ENCODE measurements at places on chromosomes 6 and 20.

DNA sequence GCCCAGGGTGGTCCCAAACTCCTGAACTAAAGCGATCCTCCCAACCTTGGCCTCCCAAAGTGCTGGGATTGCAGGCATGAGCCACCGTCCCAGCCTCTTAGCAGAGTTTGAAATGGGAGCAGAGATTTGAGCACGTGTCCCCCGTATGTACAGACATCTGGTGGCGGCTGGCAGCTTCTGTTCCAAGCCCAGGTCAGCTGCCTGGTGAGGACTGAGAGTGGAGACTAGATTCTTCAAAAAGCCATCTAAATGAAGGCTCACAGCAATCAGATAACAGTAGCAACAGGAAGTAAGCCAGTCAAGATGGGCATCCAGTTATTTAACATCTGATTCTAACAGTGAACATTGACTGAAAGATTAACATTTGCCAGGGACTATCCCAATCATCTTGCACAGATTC, 128.1 kb upstream of the AKAP12 start:
- no peak for DNase-seq

DNA sequence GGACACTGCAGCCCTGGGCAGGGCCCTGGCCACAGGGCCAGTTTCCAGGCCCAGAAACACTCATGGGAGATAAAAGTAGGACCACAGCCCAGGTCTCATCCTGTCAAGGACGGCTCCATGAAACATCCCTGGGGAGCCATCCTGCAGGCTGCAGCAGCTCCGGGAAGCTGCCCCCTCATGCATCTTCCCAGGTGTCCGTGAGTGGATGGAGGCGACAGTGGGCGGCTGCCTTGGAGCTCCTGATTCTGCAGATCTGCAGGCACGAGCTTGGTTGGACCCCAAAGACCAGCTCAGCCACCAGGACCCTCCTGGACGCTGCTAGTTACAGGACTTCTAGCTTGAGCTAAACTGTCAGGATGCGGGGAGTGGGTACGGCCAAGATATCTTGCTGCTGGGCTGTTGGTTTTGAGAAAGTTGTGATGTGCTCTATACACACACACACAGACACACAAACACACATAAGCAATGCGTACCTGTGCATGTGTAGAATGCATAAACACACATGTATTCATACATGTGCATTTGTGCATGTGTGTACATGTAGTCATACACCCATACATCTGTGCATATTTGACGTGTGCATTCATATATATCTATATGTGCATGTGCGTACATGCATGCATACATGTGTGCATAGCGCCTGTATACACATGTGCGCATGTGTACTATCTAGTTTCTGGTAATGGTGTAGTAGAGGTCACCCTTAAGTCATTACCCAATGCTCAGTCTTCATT, 297.8 kb downstream of the TAF4 start:
- no peak for DNase-seq

- DNase-seq = no peak
Observed at GRCh38 chr6:55621244-55621643, 42.3 kb upstream of the HMGCLL1 start.

DNA sequence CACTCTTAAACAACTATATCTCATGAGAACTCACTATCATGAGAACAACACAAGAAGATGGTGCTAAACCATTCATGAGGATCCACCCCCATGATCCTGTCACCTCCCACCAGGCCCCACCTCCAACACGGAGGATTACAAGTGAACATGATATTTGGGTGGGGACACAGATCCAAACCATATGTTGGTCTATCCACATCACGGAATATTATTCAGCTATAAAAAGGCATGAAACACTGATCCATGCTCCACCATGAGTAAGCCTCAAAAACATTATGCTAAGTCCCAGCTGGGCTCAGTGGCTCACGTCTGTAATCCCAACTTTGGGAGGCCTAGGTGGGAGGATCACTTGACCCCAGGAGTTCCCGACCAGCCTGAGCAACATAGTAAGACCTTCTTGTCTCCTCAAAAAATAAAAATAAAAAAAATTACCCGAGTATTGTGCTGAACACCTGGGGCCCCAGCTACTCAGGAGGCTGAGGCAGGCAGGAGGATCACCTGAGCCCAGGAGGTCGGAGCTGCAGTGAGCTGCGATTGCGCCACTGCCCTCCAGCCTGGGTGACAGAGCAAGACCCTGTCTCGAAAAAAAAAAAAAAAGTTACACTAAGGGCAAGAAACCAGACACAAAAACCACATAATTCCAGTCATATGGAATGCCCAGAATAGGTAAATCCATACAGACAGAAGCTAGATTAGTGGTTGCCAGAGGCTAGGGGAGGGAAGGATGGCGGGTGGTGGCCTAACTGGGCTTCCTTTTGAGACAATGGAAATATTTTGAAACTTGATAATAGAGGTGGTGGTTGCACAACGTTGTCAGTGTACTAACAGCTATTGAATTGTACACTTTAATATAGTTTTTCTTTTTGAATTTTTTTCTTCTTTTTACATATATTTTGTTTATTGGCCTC, 43.1 kb downstream of the ZNF217 start:
- DNase-seq = no peak

DNA sequence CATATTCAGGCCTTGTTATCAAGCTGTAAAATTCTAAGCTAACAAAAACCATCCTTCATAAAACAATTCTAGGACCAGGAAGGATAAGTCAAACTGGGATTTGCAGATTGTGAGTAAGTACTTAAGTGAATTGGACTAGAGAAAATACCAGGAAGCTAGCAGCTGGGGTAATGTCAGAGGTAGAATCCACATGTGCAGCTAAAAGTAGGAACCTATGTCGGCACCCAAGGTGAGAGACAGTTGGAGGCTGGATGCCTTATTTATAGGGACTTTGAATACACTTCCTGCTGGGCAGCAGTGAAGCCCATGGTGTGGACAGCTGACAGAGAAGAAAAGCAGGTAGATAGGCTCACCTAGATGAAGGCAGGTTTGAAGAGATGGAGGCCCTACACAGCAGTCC, 127.3 kb downstream of the FLRT3 start:
- no peak for DNase-seq

GRCh38 chr20:37521061-37521771, at the start of gene NNAT:
Gene NNAT, plus strand, starts transcription at chr20:37521250. Its CDS starts 82 bp downstream, at chr20:37521332.
- no peak for DNase-seq

DNA sequence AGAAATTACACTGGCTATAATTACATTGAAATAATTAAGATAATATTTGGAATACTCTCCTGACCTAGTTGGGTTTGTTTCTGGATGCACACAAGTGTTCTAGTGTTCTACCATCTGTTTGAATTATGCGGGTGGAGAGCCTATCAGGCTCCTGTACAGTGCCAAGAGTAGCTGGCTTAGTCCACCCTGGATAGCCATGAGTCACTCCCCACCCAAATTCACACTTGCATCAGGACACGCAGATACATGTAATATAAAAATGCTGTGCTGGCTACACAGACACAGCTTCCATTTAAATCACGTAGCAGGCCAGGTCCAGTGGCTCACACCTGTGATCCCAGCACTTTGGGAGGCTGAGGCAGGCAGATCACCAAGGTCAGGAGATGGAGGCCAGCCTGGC, 686.2 kb upstream of the SLC35B3 start:
- no peak for DNase-seq

DNA sequence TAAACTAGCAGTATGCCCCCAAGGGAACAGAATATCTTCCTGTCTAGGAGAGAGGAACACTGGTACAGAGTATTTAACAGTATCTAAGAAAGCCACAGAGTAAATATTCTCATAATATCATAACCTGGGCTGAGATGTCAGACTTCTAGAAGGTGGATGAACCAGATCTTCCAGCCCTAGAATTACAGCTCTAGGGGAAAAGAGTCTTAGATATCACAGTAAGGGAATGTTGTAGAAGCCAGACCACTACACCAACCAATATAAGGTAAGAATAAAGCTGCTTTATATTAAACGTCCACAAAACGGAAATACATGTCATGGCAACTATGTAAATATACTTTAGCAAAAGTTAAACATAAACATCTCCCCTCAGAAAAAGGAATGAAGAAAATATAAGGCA, 12.4 kb downstream of the SERINC1 start:
- no peak for DNase-seq

DNA sequence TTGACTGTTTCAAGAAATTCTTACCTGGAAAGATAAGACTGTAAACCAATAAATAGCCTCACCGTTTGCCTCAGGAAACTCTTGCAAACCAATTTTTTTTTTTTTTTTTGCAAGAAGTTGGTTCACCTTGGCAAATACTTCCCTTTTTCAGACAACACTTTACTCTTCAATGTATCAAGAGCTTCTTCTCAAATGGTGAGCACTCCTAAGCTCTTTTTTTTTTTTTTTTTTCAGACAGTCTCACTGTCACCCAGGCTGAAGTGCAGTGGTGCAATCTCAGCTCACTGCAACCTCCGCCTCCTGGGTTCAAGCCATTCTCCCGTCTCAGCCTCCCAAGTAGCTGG, 22.7 kb upstream of the SNTA1 start:
- no peak for DNase-seq

- DNase-seq = no peak
Observed at GRCh38 chr6:153309651-153310050, 178.6 kb upstream of the RGS17 start.

- DNase-seq = no peak
Observed at GRCh38 chr6:124319410-124319809, 515.7 kb downstream of the NKAIN2 start.

GRCh38 chr20:35680452-35681183, 15.9 kb upstream of the CPNE1 start:
- no peak for DNase-seq

- peak; percentile 60 for DNase-seq
Observed at GRCh38 chr20:46757754-46758678, 48.6 kb downstream of the SLC2A10 start.

DNA sequence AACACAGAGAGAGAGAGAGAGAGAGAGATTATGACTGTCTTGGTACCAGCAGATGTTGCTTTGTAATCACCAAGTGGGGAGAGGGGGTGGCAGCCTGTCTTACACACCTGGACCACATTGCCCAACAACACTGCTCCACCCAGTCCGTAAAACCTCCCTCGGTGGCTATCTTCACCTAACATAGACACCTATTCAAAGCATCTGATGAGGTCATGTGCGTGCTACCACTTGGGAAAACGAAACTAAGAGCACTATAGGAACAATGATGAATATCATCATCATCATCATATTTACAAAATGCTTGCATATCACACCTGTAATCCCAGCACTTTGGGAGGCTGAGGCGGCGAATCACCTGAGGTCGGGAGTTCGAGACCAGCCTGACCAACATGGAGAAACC, 24.1 kb upstream of the SALL4 start:
- no peak for DNase-seq

DNA sequence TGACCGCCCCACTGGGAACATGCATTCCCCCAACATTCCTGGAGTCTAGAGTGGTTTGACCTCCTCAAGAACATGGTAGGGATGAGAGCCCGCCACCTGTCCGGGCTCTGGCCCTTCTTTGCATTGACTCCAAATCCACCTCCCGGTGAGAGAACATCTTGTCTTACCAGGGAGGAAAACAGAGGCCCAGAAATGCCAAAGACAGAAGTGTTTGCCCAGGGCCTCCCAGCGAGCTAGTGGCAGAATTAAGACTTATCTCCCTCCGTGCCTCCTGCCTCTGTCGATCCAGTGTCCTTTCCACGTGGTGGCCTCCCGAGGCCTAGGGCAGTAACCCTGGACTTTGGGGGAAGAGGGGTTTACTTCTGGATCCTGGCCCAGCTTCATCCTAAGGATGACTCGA, 134.8 kb downstream of the JPH2 start:
- no peak for DNase-seq
